ENCODE measurements at places on chromosomes 2 and 18.
A peak's percentile ranks its signal among the peaks of the same experiment; 100 is the strongest.

DNA sequence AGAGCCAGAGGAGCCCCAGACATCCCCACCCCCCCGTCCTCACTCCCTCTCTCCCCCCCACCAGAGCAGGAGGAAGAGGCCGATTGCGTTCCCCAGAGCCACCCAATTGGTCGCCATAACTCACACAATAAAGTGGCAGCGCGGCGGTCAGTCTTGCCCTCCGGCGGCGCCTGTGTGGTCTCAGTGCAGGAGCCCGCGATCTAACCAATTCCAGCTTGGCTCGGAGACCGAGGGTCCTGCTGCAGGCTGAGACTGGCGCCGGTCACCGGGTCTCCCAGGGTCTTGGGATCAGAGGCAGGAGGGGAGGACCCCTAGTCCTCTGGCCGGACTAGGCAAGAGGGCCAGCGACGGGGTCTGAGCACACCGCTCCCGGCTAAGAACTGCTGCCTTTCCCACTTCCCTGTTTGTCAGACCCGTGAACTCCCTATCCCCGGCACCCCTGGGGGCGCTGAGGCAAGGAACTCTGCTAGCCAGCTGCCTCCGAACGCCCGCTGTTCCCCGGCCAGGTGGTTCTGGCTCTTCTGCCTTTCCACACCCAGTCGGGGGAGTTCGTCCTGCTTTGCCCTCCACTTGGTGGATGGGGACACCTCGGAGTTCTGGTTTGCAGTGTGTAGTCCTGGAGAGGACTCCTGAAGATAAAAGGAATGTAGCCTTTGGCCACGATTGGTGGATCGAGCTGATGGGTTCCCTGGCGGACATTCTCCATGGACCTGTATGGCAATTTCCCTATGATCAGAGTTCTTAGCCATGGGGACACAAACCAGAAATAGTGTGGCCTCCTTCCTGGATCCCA is 1.0 kb upstream of the HOXD12 start:
- no peak for DNase-seq

DNA sequence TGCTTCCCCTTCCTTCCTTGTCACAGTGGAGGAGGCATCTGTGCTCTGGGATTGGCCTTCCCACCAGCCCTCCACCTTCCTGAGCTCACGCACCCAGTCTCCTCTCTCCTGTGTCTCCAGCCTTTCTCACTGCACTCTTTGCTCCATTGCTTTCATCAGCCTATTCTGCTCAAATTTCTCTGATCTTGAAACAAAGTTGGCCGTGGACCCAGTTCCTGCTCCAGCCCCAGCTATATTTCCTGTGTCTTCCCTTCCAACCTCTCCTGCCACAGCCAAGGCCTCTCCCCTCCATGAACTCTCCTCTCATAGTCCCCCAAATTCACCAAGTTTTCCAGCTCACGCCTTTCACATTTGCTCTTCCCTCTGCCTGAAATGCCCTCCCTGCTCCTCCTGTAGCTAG is 226.6 kb upstream of the AGAP1 start:
- DNase-seq, result no peak

DNA sequence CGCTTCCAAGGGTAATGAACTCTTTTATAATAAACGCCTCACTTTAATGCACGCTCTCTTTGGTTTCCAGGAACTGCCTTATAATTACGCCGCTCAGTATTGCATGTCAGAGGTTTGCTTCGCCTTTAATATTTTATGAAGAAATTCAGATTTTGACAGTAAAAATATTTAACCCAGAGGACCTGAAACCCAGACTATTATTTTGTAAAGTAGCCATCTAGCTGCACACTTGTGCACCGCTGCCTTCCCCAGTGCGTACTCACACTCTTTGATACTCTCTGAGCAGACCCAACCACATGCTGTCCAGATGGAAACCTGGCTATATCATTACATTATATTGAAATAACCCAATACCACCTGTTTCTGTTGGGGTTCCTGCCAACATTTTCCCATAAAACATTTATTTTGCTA is 270.1 kb downstream of the C1D start:
- DNase-seq, result no peak

DNA sequence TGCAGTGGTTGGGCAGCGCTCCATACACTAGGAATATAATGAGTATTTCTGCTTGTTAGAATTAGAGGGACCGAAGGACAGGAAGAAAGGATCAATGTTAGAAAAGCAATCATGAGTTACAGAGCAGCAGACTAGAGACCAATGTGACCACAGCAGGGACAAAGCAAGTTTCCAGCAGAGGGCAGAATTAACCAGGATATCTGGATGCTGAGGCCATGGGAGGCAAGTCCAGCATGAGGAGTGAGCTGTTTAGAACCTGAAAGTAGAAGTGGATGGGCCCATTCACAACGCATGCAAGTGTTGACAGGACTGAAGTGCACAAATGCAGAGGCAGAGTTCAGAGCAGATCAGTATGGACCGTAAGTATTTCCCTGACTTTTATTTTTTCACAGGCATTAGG is 910.4 kb upstream of the GYPC start:
- peak; percentile 0 for DNase-seq

DNA sequence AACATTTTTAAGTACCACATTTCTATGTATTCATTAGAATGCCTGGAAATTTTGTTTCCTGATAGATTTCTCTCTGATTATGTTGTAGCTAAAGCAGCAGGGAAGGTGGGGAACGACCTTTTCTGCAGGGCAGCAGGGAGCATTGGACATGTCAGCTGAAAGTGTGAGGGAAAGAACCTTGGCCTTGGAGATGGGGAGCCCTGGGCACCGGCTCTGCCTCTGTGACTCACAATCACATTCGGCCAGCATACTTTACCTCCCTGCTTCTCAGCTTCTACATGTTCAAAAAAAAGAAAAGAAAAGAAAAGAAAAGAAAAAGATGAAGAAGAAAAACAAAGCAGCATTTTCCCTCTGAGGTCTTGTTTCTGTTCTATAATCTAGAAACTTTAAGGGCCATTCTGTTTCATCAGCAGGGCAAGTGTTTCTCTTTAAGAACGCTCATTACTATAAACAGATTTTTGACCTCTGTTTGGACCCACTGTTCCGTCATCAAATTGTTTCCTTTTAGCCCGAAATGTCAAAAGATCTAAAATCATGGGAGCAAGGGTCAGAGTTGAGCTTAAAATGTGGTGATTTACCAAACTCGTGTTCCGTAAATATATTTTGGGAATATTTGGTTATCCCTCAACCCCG is 27.9 kb downstream of the SETBP1 start:
- no peak for DNase-seq

GRCh38 chr2:100246163-100247145 is 75.8 kb downstream of the LONRF2 start:
- no peak for DNase-seq

GRCh38 chr18:8777846-8778245 is 72.5 kb downstream of the MTCL1 start:
- no peak for DNase-seq

GRCh38 chr2:56502616-56503015 is 318.8 kb downstream of the CCDC85A start:
- no peak for DNase-seq

DNA sequence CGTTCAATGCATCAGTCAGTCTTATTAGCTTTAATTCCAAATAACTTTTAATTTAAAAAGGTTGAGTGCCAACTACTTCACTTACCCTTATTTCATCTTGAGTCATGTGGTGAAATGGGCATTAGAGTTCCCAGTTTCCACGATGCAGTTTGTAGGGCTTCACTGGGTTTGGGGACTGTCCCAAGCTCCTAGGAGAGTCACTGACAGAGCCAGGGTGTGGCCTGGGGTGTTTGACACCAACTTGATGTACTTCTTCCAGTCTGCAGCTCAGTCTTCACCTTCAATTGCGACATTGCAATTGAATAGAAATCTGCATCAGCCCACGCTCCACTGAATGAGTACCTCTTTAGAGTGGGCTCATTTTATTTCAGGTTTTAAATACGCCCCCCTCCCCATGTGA is 165.3 kb downstream of the ARL4C start:
- DNase-seq, result no peak

- DNase-seq, result no peak
These were observed 416.0 kb downstream of the THSD7B start for GRCh38 chr2:137181370-137181769.

DNA sequence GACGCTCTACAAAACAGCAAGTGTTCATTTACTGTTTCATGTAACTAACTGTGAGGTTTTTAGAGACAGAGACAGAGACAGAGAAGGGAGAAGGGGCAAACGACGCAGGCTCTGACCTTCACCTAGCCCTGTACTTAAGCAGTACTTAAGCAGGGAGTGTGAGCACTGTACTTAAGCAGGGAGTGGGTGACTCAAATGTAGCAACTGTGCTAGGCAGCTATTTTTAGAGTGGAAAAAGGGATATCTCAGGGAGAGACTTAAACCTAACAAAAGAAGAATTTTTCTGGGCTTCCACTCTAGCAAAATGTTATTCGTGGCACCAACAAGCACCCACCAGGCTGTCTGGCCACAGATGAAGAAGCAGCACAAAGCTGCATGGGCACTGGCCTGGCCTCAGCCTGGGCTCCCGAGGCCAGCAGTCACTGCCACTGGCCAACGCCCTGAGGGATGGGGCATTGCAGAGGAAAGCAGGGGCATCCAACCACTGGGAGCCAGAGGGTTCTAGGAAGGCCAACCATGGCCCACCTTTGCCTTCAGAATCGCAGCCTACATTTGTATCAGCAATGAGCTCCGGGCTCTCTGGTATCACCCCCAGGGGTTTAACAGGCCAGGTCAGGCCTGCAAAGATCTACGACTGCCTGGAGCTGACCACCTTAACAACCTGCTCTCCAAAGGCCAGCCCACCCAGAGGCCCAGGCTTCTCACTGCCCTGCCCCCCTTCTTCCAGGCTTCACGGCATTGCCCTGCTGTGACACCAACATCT is 154.3 kb downstream of the TTC32 start:
- no peak for DNase-seq

DNA sequence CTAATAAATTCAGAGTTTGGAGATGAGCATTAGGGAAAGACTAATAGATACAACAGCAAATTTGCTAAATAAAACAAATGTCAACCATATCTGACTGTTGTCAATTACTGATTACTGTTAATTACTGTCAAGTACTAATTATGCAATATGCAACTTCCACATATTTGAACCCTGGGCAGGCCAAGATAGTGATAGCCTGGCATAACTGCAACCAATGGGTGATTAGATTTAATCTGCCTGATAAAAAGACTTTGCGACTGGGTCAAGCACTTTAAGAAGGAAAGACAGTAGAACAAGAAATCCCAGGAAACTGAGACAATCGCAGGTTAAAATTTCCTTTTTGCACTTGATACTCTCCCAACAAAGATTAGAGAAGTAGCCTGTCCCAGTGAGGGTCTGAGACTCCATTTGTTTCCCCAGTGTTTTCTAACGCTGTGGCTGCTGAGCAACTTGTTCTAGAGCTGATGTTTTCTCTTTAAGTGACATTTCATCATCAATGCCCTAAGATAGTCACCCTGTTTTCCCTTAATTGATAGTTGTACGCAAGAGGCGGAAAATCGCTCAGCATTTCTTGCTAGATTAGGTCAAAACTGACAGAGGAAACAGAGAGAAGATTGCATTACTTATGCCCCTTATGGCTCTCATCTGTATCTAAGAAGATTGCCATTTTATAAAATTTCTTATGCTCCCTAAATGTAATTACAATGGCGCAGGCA is 17.8 kb downstream of the ARHGAP15 start:
- DNase-seq, result no peak

GRCh38 chr2:56244911-56245530 is 61.2 kb downstream of the CCDC85A start:
- DNase-seq, result no peak

DNA sequence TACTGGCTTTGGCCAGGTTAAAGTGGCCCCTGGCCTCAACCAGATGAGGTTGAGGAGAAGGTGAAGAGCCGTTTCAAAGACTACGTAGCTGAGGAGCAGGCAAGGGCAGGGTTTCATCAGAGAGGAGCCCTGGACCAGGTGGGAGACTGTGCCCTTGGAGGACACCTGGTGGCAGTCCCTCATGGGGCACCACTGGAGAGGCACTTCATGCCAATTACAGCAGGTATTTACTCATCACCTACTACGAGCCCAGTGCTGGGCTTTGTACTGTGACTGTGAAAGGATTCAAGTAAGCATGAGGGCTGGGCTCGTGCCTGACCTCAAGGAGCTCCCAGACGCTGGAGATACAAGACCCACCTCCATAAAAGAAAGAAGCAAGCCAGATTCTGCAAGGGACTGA is 37.6 kb downstream of the SMAD7 start:
- no peak for DNase-seq

DNA sequence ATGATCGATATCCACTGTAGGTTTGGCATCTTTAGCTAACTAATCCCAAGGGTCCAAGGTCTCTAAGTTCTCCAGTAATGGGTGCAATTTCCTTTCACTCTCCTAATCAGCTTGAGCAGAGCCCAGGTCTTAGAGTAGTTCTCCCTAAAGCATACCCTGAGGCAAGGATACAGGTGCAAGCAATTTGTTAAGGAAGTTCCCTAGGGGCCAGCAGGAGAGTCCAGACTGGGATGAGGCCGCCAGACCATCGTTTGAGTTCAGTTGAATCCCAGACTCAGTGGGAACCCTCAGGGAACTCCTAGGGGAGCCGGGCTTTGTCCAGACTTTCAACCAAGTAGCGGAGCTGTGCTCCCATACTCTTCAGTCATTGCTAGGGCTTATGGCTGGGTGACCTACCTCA is 835.4 kb upstream of the CDH2 start:
- no peak for DNase-seq

- no peak for DNase-seq
These were observed 369.4 kb downstream of the TXNL1 start for GRCh38 chr18:56268952-56269351.

DNA sequence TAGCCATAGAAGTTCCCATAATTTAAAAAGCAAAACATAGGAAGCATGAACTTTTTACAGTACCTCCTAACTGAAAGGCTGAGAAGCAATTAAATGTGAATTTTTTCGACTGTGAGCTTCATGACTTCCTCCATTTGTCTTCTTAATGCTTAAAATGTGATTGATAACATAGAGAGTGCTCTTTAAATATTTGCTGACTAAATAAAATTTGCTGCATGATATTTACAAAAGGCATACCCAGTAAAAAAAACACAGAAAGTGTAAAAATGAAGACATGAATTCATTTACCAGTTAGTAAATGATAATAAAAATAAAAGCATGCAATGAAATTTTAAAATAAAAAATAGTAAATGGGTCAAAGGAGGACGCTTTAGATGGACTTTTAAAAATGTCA is 21.9 kb downstream of the STAT4 start:
- no peak for DNase-seq

- no peak for DNase-seq
These were observed 60.7 kb upstream of the ASAP2 start for GRCh38 chr2:9145752-9146430.

- DNase-seq, result no peak
These were observed 264.3 kb downstream of the KLHL29 start for GRCh38 chr2:23649303-23649702.

GRCh38 chr18:36066686-36067054 is 689 bp downstream of the RPRD1A start:
- no peak for DNase-seq

- DNase-seq, result no peak
These were observed 172.3 kb downstream of the LRRTM1 start for GRCh38 chr2:80132281-80132680.

DNA sequence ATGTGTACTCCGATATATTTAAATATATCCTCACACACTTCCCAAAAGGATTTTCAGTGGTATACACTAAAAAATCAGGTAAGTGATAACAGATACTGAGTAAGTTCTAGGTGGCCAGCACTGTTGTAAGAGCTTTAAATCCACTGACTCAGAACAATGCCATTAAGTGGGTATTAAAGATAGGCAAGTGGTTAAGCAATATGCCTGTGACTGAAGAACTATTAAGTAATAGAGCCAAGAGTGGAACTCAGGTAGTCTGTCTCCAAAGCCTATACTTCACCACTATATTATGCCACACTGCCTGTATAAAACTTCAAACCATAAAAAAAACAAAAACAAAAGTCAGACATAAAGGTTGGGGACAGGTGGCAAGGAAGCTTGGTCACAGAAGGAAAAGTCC is 37.2 kb downstream of the THUMPD2 start:
- no peak for DNase-seq
